ENCODE measurements at places on chromosomes 12 and 14.

GRCh38 chr12:56749359-56749758 is 2.8 kb downstream of the PRIM1 start:
- no peak for ATAC-seq

DNA sequence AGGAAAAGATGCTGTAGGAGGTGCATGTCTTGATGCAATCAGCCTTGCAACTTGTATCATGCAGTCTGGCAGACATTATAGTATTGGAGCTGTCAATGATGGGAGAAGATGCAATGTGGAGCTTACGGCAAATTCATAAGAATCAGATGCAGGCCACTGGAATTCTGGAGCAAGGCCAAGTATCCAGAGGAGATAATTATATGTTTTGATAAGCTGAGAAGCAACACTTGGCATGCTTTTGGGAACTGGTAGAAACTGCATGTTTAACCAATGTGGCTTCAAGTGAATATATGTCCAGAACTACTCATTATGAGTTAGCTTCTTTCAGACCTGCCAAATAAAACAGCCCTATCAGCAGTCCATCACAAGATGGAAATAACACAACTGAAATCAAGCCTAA is 249.1 kb upstream of the PPFIA2 start:
- no peak for ATAC-seq

- ATAC-seq: no peak
These were observed 40.9 kb downstream of the PDE6H start for GRCh38 chr12:15013634-15014179.

- no peak for ATAC-seq
These were observed 4.5 kb upstream of the PNMA1 start for GRCh38 chr14:73718418-73719251.
